ENCODE measurements at places on chromosomes 3 and 15.
A peak's percentile ranks its signal among the peaks of the same experiment; 100 is the strongest.

- no peak for DNase-seq
These were observed 161.2 kb downstream of the ATP10A start for GRCh38 chr15:25701721-25702465.

DNA sequence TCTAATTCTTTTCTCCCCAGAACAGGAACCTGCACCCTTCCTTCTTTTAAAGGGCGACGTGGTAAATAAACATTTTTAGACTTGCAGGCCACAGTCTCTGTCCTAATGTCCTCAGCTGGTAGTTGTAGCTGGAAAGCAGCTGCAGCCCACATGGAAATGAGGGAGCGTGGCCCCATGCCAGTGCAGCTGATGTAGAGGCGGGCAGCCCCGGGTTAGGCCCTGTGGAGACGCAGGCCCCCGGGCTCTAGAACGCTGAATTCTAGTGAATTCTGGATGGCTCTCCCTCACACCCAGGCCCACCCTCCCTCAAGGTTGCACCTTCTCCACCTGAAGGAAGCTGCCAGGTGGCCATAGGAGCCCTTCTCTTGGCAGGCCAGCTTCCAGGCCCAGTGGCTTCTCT is 52.3 kb downstream of the PGPEP1L start:
- no peak for DNase-seq

GRCh38 chr3:170975283-170976189 is 51.0 kb downstream of the SLC2A2 start:
- DNase-seq = no peak

DNA sequence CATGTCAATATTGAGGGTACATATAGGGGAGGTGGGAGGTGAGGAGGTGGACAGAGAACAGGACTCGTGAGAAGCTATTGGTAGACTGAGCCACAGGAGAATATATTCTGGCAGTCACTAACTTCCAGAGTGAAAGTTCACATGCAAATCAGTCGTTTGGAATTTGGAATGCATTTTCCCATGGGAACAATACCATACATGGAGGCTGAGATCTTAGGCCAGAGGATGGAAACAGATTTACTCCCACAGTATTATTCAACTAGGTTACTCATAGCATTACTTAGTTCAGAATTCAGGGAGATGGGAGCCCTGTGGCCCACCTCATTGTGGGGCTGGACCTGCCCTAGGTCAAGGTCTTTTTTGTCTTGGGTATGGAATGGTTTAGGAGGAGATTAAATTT is 36.4 kb upstream of the ABHD2 start:
- DNase-seq = no peak

DNA sequence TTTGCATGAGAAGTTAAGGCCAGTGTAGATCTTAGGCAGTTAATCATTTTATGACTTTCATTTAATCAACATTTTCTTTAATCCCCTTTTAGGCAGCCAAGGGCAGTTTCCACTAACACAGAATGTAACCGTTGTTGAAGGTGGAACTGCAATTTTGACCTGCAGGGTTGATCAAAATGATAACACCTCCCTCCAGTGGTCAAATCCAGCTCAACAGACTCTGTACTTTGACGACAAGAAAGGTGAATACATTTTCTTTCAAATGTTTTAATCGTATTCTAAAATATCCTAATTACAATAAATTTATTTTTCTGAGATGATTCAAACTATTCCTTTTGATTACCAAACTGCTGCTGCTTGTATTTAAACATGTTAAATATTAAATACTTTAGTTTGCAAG is 843.2 kb downstream of the CADM2 start:
- DNase-seq = no peak

DNA sequence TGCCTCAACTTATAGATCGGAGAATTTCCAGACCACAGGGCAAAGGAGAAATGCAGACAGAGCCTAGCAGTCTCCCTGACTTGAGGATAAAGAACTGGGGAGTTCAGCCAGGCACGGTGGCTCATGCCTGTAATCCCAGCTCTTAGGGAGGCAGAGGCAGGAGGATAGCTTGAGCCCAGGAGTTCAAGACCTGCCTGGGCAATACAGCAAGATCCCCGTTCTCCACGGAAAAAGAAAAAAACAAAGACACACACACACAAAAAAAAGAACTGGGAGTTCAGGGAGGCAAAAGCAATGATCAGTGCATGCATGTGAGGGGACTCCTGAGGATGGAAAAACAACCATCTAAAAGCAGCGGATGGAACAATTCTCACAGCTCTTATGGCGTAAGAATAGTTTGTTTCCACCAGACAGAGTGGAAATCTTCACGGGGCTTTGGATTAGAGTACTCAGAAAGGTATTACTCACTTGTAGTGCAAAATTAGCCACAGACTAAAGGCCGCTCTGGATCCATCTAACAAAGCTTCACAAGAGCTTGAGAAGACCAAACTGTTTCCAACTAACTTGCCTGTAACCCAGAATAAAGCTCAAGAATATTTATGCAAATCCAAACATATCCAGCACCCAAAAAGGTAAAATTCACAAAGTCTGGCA is 16.3 kb downstream of the SEC11A start:
- no peak for DNase-seq

GRCh38 chr15:67100124-67100791 is 34.9 kb downstream of the SMAD3 start:
- no peak for DNase-seq

DNA sequence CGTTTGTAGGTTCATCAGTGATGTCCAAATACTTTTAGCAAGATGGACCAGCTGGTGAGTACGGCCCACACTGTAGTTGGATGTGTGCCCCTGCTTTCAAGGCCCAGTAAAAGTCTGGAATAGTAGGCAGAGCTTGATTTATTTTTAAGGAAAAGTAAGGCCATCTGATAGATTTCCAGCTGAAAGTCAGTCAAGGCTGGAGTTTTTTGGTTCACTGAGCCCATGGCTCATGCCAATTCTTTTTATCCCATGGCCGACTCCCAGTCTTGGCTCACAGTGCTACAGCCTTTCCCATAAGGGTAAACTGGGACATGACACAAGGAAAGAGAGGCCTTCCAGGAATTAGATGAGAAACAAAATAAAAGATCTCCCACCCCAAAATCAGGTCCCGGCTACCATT is 13.5 kb downstream of the CCDC80 start:
- DNase-seq = no peak

- DNase-seq = no peak
These were observed 147.7 kb upstream of the DCBLD2 start for GRCh38 chr3:99049164-99049563.

GRCh38 chr3:62128681-62129080 is 244.7 kb downstream of the FEZF2 start:
- no peak for DNase-seq

- peak; percentile 74 for DNase-seq
These were observed at the start of gene RASA2 for GRCh38 chr3:141486746-141487520. TSS of gene RASA2 (plus strand) at chr3:141487027. CDS start at chr3:141487084, 57 bp downstream.

GRCh38 chr15:92273286-92273685 is 120.4 kb upstream of the ST8SIA2 start:
- no peak for DNase-seq

GRCh38 chr15:40244961-40245523 is 6.2 kb downstream of the PAK6 start:
- no peak for DNase-seq

- no peak for DNase-seq
These were observed 480.7 kb downstream of the FHIT start for GRCh38 chr3:60770532-60770931.

GRCh38 chr3:194686414-194686815 is 732 bp downstream of the FAM43A start:
- no peak for DNase-seq

DNA sequence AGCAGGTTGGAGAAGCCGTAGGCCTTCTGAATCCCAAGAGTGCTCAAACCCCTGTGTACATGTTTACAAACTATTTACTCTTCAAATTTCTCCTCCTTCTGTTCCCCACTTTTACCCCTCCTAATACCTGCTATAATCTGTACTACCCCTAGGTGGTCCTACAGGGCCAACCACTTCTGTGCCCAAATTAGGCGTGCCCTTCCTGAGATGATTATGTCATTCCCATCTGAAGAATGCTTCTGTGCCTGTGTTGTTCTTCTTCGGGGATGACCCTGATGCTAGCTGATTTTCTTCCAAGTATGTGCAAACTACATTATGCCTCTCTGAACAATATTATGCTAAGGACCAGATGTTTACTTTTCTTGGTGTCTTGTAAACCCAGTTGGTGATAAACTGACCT is 20.5 kb downstream of the RBP2 start:
- no peak for DNase-seq

DNA sequence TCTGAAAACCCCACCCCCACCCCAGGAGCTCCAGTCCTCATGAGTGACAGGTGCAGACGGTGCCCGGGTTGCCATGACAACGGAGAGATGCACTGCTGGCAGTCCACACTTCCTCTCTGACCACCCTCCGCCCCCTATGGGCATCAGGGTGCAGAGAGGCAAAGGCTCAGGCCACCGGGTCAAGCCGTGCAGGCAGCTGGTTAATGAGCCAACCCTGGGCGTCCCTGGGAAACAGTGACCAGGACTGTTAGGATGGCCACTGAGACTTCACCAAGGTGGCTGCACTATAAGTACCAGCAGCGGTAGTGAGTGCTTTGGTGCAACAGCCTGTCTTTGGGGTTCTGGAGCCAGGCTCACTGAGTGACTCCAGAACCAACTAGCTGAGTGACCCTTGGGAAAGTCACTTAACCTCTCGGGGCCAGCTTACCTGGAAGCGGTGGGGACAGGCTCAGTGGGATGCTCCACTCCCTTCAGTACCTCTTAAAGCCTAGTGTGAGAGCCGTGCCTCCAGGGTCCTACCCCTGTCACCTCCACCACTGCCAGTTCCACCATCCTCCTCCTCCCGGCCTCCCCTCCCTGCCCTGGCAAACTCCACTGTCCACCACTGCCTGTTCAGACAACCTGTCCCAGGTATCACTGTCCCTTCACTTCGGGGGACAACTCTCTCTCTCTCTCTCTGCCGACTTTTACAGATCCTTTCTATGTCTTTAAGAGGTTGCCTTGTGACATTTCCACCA is 121.0 kb upstream of the PRR20G start:
- DNase-seq = no peak

- no peak for DNase-seq
These were observed 319.8 kb downstream of the LPP start for GRCh38 chr3:188473591-188474288.

- DNase-seq = no peak
These were observed 717 bp downstream of the PXK start for GRCh38 chr3:58333206-58334012.

DNA sequence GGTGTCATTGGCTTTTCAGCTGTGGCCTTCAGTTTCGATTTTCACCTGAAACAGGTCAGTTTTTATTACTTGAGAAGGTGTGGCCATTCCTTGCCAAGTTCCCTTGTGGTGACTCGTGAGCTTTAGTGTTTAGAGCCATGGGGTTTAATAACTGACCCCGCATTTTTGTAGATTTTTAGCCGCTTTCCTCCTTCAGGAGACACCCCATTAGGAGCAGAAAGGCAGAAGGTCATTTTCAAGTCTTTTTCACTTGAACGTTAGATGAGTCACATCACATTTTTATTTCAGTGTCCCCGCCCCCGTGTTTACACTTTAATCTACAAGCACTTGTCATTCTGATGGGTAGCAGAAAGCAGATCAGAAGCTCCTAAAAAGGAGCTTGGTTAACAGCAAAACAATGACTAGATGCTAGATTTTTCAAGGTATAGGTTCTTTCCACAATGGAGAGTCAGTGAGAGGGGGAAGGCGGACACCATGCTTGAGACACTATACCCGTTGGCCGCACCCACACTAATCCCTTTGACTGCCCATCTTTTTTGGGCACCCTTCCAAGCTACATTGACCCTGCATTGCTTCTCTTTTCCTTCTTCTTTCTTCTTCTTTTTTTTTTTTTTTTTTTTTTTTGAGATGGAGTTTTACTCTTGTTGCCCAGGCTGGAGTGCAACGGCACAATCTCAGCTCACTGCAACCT is 132.7 kb downstream of the GHSR start:
- no peak for DNase-seq

- no peak for DNase-seq
These were observed 139.1 kb downstream of the TLE3 start for GRCh38 chr15:69958496-69959084.

DNA sequence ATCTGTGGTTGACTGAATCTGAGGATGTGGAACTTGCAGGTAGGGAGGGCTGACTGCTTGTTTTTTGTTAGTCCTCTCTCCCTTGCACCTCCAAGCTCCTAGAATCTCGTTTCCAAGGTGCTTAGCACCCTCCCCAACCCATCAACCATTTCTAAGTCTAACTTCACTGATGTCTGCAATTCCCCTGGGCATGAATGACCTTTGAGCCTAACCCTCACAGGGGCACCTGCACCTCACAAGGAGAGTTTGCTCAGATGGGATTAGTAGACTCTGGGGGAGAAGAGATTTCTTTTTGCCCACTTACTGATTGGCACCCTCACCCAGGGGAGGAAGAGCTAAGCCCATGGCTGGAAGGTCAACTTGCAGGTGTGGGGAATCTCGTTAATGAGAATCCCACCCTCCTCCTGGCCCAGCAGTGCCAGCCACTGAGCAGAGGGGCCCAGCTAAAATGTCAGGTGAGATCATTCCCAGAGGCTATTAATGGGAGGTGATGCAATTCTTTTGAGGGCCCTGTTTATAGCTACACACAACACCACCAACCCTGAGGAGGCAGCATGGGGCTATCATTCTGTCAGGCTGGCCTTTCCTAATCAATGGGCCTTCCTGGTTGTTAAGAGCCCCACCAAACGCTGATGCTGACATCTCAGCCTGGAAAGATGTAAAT is 81.6 kb upstream of the HERC1 start:
- no peak for DNase-seq

GRCh38 chr15:98413933-98414546 is 234.3 kb upstream of the IGF1R start:
- no peak for DNase-seq

DNA sequence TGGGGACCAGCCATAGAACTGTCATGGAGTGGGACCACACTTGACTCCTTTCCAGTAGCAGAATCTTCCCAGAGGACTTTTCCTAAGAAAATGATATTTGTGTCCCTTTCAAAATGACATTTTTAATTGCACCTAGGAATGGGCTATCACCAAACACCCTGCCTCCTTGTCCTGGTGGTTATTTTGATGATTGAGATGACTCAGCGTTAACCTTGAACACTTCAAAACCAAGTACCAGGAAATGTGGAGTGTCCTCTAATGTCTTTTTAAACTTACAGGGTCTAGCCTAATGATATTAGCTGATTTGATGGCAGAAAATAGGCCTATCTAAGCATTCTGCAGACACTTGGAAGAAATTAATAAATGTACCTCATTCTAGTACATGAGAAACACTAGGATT is 90.7 kb downstream of the HHLA2 start:
- DNase-seq = no peak

DNA sequence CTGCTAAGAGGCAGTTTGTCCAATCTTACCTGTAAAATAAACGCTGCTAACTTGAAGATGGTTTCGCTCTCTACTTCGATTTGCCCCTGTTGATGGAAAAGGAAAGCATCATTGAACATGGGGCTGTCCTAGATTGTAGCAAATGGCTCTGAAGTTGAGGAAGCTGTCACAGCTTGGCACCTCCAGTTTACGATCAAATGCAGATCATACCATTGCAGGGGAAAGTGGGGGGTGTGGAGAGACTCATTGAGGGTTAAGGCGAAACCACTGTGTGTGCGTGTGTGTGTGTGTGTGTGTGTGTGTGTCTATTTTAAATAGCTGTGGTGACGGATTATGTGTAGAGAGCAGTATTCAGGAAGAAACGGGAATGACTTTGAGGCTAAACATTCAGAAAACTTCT is 127.6 kb upstream of the LMOD3 start:
- no peak for DNase-seq

- DNase-seq = no peak
These were observed 51.7 kb downstream of the WDR49 start for GRCh38 chr3:167602041-167602440.

Measured in GM18507 (cell line).